ENCODE measurements at places on chromosomes 16 and 17. TPM values are rescaled to one million over a fixed set of nuclear protein-coding genes. Genes with fewer than 3 reads are reported as not detected.

DNA sequence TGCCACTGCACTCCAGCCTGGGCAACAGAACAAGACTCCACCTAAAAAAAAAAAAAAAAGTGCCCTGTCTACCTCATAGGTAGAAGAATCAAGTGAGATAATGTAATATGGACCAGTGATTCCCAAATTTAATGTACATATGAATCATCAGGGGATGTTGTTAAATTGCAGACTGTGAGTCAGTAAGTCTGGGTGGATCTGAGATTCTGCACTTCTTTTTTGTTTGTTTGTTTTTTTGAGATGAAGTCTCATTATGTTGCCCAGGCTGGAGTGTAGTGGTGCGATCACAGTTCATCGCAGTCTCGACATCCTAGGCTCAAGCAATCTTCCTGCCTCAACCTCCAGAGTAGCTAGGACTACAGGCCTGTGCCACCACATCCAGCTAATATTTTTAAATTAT is 31.6 kb downstream of the HOXB1 start:
- DNase-seq, result peak; percentile 80

DNA sequence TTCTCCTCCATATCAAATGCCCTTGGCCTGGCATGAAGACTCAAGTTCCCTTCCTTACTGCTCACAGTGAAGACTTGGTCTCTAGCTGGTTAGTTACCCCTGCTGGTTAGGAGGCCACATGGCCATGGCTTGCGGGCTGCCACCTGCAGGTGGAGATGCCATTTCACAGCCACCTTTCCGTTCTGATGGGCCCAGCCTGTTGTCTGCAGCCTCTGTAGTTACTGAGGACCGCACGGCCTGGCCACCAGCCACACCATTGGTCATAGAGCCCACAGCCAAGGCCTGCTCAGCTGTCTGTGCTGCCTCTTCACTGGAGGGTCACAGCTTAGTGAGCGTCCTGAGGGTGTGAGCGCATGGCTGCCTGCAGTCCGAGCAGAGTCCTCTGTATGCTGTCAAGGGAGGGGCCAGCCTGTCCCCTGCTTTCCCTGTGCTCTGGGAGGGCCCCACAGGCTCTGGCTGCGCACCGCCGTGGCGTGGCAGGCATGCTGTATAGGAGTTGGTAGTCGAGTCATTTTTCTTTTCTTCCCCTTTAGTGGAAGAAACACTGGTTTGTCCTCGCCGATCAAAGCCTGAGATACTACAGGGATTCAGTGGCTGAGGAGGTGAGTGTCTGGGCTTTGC is 59.2 kb downstream of the PLD6 start:
- no peak for DNase-seq

- DNase-seq, result no peak
Measured at GRCh38 chr17:15475631-15476354, 8.4 kb upstream of the CDRT4 start.

Gene MAZ
- total RNA-seq, result 254 TPM

DNA sequence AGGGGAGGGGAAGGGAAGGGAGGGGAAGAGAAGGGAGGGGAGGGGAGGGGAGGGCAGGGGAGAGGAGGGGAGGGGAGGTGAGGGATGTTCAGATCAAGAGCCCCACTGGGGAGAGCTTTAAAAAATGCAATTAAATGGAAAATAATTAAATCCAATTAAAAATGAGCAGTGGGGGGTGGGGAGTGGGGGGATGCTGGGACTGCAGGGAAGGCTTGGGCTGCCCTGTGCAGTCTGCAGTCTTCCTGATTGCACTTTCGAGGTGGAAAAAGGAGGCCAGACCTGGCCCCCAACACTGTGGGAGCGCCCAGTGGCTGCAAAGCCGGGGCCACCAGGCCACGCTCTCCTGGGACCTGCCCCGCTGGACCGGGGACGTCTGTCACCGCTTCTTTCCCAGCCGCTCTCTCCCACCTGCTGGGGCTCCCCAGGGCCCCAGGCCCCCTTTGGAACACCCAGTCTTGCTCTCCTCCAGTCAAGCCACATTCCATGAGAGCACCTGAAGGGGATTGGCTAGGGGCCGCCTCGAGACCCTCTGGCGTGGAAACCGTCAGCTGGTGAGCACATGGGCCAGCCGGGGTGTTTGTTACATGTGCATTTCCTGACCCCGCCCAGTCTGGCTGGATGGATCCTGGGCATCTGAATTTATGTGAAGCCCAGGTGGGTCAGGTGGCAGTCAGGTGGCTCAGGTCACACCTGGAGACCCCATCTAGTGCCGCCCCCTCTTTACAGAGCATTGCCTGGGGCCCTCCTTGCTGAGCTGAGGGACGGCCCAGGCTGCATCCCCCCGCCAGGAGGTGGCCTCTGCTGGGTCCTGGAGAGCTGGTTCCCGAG is 37.6 kb upstream of the CBFA2T3 start:
- DNase-seq, result no peak

Gene SAMD14
- total RNA-seq, result 0.50 TPM

Gene MPV17L
- total RNA-seq, result 0.02 TPM

DNA sequence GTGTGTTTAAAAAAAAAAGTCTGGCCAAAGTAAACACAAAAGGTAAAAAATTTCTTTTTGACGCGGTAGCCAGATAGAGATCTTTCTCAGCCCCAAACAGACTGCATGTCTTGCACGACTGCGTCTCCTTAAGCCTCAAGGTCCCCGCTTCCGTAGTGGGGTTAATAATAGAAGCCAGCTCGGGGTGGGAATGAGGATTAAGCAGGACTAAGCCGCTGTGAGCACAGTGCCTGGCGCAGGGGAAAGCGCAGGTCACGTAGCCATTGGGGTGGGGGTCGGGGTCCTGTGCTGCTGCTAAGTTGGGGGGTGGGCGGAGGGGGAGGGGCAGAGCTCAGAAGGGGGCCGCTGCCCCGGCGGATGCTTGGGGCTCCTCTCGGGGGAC is 521 bp downstream of the GGA2 start:
- no peak for DNase-seq

DNA sequence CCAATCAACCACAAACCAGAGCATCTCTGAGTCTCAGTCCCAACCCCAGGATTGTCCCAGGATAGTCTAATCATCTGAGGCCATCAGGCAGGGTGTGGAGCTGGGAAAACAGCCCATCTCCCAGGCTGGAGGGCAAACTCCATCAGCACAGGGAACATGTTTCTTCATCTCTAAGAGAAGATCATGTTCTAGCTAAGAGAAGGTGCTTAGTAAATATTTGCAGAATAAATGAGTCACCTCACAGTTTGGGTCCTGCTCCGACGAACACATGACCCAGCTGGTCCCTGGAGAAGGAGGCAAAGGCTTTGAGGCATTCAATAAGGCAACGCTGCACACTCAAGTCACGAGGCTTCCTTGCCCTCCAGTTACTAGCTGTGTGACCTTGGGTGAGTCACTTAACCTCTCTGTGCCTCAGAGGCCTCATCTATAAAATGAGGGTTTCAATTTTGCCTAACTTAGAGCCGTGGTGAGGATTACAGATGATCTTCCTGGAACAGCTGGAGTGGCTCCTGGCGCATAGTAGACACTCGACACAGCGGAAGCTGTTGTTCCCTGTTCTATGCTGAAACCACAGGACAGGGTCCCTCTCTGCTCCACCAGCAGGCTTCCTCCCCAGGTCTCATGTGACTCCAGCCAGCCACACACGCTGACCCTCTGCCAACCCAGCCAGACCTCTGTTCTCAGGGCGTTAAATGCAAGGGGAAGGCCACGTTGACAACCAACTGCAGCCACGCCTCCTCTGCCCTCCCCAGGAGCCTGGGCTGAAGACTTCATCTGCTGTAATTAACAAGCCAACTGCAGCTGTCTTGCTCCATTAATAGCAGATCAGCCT is 10.3 kb upstream of the RPL38 start:
- DNase-seq, result no peak

GRCh38 chr17:67262435-67263117 is 17.6 kb upstream of the HELZ start:
- no peak for DNase-seq

Measured in A172 (cell line).